Glutamatergic neuron (in vitro differentiated cells): ENCODE measurements at places on chromosomes 7 and 10.

GRCh38 chr10:113137941-113138685, 188.1 kb downstream of the TCF7L2 start:
- no peak overlapping the region for H3K4me3 ChIP-seq
- no peak for DNase-seq
- H3K27ac ChIP-seq = no peak overlapping the region
- no peaks in the 10 kb centered on the region for H3K27me3 ChIP-seq
- H3K4me1 ChIP-seq = peaks cover 13% of the 10 kb centered on the region

DNA sequence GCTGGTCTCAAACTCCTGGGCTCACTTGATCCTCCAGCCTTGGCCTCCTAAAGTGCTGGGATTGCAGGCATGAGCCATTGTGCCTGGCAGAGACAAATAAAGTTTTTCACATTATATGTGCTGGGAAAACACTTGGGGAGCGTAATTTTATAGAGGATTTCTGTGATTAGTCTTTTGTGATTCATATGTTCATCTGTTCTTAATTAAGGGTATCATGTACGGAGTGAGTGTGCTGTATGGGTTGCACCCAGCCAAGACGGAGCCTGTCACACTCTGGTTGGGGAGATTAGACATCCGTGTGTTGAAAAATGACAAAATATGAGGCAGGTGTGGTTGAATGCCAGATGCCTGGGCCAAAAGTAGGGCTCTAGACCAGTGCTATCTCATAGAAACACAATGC, 10.3 kb downstream of the ADRB1 start:
- H3K27ac ChIP-seq = no peak overlapping the region
- DNase-seq = no peak
- no peak overlapping the region for H3K4me3 ChIP-seq
- H3K27me3 ChIP-seq = no peaks in the 10 kb centered on the region
- H3K4me1 ChIP-seq = no peaks in the 10 kb centered on the region

DNA sequence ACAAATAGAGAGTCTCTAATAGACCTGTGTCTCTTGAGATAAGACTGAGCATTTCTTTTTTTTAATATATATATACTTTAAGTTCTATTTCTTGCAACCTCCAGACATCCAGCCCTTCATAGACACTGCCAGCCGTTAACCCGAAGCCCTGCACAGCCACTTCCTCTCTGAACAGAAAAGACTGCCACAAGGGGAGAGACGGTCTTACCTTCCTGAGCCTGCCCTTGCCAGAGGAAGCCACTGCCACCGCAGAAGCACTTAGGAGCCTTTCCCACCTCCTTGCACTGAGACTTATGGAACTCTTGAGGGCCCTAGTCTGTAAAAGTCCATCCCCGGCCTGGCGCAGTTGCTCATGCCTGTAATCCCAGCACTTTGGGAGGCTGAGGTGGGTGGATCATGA, 31.8 kb upstream of the PRSS1 start:
- no peak overlapping the region for H3K4me3 ChIP-seq
- no peaks in the 10 kb centered on the region for H3K4me1 ChIP-seq
- H3K27me3 ChIP-seq = no peaks in the 10 kb centered on the region
- H3K27ac ChIP-seq = no peak overlapping the region
- H3K36me3 ChIP-seq = no peaks in the 10 kb centered on the region

DNA sequence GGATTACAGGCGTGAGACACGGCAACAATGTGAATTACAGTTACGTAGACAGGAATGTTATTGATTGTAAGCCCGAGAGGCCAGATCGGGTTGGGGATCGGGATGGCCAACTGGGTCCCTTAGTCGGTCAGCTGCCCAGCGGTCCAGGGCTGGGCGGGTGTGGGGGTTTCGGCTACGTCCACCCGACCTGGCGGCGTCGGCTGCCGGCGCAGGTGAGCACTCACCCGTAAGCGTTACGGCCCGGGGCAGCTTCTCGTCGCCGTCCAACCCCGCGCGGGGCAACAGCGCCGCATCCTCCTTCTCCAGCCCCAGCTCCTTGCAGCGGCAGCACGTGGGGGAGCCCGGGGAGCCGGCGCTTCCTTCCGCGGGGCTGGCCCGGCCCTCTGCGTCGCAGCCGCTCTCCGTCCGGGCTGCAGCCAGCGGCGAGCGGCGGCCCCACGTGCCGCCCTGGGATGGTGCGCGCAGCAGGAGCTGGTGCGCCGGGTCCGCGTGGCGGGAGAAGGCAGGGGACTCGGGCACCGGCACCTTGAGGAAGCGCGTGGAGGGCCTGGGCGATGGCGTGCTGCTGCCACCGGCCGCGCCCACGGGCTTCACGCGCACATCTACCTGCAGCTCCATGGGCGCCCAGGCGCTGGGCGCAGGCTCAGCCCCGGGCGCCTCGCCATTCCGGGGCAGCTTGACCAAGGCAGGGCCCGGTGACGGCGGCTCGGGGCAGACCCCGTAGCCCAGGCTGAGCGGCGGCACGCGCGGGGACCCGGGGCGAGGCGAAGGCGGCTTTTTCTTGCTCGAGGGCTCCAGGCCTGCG, 609 bp downstream of the KLRG2 start:
- peak; percentile 57 for DNase-seq
- peaks cover 15% of the 10 kb centered on the region for H3K27me3 ChIP-seq
- H3K36me3 ChIP-seq = no peaks in the 10 kb centered on the region

GRCh38 chr10:30068492-30069223, 9.3 kb upstream of the JCAD start:
- DNase-seq = no peak
- no peaks in the 10 kb centered on the region for H3K36me3 ChIP-seq
- H3K27me3 ChIP-seq = peaks cover 2% of the 10 kb centered on the region
- no peak overlapping the region for H3K27ac ChIP-seq
- no peaks in the 10 kb centered on the region for H3K4me1 ChIP-seq

DNA sequence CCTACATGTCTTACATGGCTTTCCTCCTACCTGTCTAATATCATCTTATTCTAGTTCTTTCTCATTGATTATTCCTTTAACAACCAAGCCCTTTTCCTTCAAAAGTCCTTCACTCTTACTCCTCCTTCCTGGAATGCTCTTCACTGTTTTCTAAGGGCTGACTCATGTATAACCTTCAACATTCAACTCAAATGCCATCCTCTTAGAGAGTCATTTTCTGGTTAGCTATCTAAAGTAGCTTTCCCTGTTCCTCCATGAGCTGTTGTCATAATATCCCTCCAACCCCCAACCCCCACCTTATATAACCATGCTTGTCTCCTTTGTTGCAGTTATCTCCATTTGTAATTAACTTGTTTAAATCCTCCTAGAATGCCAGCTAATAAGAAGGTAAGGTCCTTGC, 286.8 kb downstream of the ADK start:
- H3K27me3 ChIP-seq = no peaks in the 10 kb centered on the region
- no peaks in the 10 kb centered on the region for H3K36me3 ChIP-seq
- DNase-seq = no peak
- H3K4me3 ChIP-seq = no peak overlapping the region
- H3K4me1 ChIP-seq = peaks cover 4% of the 10 kb centered on the region

DNA sequence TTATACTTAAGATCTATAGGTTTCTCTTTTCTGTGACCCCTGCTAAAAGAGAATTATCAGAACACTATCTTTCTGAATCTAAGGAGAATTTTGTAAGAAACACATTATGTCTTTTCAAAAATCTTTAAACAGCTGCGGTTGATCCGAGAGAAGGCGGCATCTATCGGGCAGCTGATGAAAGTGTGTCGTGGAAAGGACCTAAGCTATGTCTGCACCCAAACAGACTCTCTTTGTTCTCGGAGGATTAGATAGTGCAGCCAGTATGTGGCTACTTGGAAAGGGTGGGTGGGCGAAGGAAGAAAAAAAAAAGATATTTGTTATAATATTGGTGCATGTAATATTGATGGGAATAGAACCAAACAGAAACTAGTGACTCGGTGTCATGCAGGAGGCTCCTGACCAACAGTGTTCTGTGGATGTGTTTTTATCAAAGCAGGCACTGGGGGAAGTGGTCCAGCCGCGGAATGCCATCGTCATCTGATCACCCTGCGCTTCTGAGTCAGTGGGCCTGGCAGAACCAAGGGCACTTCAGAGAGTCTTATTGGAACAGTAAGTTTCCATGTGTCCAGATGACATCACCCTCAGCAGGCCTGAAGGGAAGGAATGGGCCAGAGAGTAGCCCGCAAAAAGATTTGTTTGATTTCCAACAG, 509.7 kb upstream of the AKR1E2 start:
- H3K36me3 ChIP-seq = no peaks in the 10 kb centered on the region
- no peaks in the 10 kb centered on the region for H3K4me1 ChIP-seq
- no peaks in the 10 kb centered on the region for H3K27me3 ChIP-seq
- H3K27ac ChIP-seq = no peak overlapping the region
- DNase-seq = no peak
- H3K4me3 ChIP-seq = no peak overlapping the region

- peak overlapping the region; percentile 84 for H3K27ac ChIP-seq
- H3K27me3 ChIP-seq = no peaks in the 10 kb centered on the region
- peak overlapping the region; percentile 44 for H3K4me3 ChIP-seq
These were observed 451.3 kb upstream of the MBL2 start for GRCh38 chr10:53223851-53224250.

- H3K27me3 ChIP-seq = peaks cover 6% of the 10 kb centered on the region
- H3K27ac ChIP-seq = no peak overlapping the region
- no peak overlapping the region for H3K4me3 ChIP-seq
- peaks cover 2% of the 10 kb centered on the region for H3K4me1 ChIP-seq
These were observed 8.2 kb upstream of the CXCL12 start for GRCh38 chr10:44393051-44393630.

DNA sequence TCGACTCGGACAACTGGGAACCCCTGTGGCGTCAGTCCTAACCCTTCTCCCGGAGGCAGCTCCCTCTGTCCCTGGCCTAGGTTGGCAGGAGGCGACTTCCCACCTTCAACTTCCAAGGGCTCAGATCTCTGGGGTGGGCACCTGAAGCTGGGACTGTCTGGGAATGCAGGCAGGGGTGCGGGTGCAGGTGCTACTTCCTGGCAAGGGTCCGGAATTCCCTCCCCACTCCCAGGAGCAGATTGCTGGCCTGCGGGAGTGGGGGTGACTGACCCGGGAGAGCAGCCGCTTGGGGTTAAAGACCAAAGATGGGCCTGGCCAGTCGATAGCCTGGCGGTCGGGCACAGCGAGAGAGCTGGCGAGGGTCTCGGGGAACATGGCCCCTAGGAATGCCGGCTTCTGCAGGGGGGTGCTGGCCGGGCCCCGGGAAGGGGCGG, 387 bp downstream of the EPHA1 start:
- H3K4me1 ChIP-seq = peaks cover 49% of the 10 kb centered on the region
- H3K36me3 ChIP-seq = no peaks in the 10 kb centered on the region
- H3K4me3 ChIP-seq = no peak overlapping the region

- no peak overlapping the region for H3K27ac ChIP-seq
- no peak overlapping the region for H3K4me3 ChIP-seq
- no peaks in the 10 kb centered on the region for H3K27me3 ChIP-seq
- no peak for DNase-seq
- no peaks in the 10 kb centered on the region for H3K4me1 ChIP-seq
These were observed 102.4 kb downstream of the EXOC4 start for GRCh38 chr7:133355325-133355708.

GRCh38 chr7:103989200-103989784, at the start of gene RELN:
RELN (minus strand) TSS chr7:103989658; CDS start chr7:103989356, 302 bp downstream.
- H3K4me1 ChIP-seq = peaks cover 4% of the 10 kb centered on the region
- no peaks in the 10 kb centered on the region for H3K36me3 ChIP-seq
- peak within 1 kb of the TSS; percentile 72 for H3K27ac ChIP-seq

- H3K27me3 ChIP-seq = no peaks in the 10 kb centered on the region
- H3K27ac ChIP-seq = no peak overlapping the region
- no peak for DNase-seq
- no peaks in the 10 kb centered on the region for H3K36me3 ChIP-seq
- no peaks in the 10 kb centered on the region for H3K4me1 ChIP-seq
- H3K4me3 ChIP-seq = no peak overlapping the region
These were observed 35.2 kb downstream of the MGAM start for GRCh38 chr7:142030848-142031247.

DNA sequence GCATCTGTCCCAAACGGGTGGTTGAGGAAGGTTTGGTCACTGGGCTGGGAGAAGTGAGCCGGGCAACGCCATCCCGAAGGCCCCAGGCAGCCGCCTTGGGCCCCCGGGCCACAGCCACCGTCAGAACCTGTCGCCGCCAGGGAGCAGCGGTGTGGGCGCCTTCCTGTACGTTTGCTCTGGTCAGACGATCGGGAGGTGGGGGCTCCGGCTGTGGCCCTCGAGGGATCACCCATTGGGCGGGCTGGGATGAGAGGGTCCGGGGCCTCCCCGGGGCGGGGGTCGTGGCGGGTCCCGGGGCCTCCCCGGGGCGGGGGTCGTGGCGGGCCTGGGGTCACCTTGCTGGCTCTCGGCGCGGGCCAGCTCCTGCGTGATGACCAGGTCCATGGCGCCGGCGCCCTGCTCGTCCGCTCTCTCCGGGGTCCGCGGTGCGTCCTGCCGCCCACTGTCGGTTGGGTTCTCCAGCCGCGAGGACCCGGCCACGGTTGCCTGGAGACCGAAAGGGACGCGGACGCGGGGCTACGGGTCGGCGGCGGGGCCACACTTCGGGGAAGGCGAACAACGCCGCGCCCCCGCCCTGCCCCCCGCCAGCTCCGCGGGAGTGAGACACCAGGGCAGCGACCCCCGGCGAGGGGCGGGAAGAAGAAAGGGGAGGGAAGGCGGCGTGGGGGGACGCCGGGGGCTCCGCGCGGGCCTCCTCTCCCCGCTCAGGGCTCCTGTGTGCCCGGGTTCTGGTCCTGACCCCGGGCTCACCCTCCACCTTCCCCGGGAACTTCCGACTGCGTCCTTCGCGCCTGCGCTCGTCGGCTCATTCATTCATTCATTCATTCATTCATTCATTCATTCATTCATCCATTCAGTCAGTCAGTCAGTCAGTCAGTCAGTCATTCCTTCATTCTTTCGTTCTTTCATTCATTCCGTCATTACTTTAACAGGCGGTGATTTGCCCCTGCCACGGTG, at the start of gene CFAP46:
TSS of gene CFAP46 (minus strand) at position 470 of the 957 bp plus-strand sequence. CDS start at position 384, 86 bp downstream.
- H3K27ac ChIP-seq = peak within 1 kb of the TSS; percentile 40
- peak within 1 kb of the TSS; percentile 98 for H3K4me3 ChIP-seq
- H3K4me1 ChIP-seq = peaks cover 16% of the 10 kb centered on the region
- H3K27me3 ChIP-seq = peaks cover 12% of the 10 kb centered on the region
- DNase-seq = peak; percentile 89

GRCh38 chr7:114085313-114085591, 166.4 kb upstream of the PPP1R3A start:
- peak overlapping the region; percentile 94 for H3K27ac ChIP-seq
- H3K27me3 ChIP-seq = peaks cover 18% of the 10 kb centered on the region

DNA sequence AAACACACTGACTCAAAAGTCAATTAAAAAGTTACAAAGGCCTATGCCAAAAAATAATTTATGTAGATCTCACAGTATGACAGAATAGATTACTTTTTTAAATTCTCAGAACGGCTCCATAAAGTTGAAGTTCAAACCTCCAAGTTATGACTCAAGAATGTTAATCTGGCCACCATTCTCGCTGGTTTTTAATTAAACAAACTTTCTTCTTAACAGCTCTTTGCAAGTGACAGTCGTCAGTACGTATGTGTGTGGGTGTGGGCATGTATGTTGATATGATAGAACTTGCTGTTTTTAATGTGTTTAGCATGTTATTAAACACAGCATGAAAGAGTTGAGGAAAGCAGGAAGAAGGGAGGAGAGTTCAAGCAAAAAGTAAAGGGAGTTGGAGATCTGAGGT, 18.5 kb downstream of the PRKCQ start:
- H3K4me1 ChIP-seq = peaks cover 21% of the 10 kb centered on the region
- DNase-seq = no peak
- no peak overlapping the region for H3K27ac ChIP-seq

GRCh38 chr10:44060221-44060620, 324.7 kb downstream of the CXCL12 start:
- peaks cover 10% of the 10 kb centered on the region for H3K27me3 ChIP-seq
- H3K4me3 ChIP-seq = no peak overlapping the region
- H3K27ac ChIP-seq = no peak overlapping the region
- no peak for DNase-seq
- peaks cover 3% of the 10 kb centered on the region for H3K4me1 ChIP-seq
- no peaks in the 10 kb centered on the region for H3K36me3 ChIP-seq
